Effector memory CD4-positive, alpha-beta T cell (primary cell): ENCODE measurements at places on chromosomes 1 and 21.

- no peak for DNase-seq
Observed at GRCh38 chr1:62407398-62408009, 29.3 kb upstream of the USP1 start.

- DNase-seq, result no peak
Observed at GRCh38 chr1:81836007-81836626, 35.4 kb downstream of the ADGRL2 start.

DNA sequence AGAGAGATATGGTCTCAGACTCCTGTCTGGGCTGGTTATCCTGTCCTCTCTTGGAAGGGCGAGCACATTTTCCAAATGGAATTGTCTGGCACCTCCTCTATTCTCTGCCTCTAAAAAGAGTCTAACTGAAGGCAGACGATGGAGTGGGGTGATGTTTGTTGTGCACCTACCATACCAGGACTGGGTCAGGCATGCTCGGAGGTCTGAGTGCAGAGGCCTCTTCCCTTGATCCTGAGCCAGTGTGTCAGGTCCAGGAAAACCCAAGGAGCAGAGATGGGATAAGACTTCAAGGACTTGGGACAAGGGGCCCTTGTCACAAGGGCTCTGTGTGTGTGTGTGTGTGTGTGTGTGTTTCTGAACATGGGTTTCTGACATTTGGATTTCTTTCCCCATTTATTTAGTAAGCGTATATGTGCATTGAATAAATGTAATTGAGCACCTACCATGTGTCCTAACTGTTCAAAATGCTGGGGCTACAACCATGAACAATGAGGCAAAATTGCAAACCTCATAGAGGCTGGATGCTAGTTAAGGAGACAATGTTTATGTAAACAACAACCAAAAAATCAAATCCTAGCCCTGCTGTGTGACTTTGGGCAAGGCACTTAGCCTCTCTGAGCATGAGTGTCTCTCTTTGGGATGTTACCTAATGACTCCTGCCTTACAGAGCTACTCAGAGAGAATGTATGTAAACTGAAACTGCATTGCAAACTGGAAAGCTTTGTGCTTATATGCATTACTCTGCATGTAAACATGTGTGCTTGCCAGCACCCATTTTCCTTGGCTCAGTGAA lies 276.3 kb downstream of the FOXD2 start:
- no peak for DNase-seq

- DNase-seq, result no peak
Observed at GRCh38 chr1:211183747-211184313, 49.9 kb upstream of the KCNH1 start.
